ENCODE measurements at places on chromosomes 11 and 22.
A peak's percentile ranks its signal among the peaks of the same experiment; 100 is the strongest.

DNA sequence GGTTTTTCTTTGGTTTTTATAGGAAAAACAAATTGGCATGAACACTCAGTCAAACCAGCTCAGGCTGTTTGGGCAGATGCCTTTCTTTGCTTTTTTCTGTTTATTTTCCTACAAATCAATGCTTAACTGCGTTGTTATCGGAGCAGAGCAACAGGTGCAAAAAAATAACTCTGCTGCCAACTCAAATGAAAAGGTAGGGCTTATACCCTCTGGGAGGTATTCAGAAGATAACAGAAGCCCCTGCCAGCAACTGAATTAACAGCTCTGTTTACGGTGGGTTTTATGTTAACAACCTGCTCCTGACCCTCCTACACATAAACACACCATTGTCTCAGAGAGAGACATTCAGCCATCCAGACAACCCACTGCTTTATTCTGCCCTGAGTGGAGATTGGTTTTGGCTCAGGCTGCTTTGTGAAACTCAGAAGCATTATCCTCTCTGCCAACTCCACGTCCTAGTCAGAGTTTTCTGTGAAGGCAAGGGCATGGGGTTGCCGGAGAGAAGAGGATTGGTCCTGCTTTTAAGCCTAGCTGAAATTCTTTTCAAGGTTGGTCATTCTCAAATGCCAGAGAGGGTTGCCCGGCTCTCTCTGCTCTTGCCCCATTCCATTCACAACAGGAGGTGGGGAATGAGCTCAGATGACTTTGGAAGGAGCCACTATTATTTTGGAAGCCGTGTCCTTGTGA lies 11.4 kb downstream of the EHF start:
- no peak for DNase-seq

DNA sequence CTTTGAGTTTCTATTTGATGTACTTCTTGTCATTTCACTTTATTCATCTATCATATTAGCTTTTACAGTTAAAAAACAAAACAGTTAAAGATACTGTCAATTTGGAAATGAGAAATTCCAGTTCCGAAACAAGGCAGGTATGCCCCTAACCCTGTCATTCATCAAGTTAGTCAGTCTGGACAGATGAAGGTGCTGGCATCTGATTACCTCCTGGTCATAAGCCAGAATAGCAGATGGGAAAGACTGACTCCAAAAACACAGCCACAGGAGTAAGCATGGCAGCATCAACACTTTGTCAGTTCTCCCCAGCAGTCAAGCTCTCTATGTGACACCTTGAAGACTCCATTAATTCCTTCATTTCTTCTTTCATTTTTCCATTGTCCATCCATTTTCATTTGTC lies 4.3 kb downstream of the LRRC51 start:
- DNase-seq: no peak

DNA sequence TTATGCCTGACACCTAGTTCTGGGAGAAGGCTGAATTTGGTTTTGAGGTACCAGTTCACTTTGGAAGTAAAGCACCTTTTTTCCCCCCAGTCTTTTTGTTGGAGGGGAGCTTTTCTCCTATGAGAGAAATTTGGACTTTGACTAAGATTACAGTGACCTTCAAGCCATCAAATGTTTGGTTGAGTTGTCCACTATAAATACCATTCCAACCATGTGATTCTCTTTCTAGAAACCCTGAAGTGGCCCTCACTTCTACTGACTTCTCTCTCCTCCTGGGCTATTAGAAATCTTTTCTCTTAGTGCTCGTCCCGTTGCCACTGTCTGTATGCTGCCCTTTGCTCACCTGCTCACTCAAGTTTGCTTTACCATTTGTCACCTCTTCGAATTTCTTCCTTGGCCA lies 82.6 kb downstream of the TEAD1 start:
- no peak for DNase-seq

- DNase-seq: no peak
Observed at GRCh38 chr11:19713196-19714021, 772 bp downstream of the NAV2 start.

DNA sequence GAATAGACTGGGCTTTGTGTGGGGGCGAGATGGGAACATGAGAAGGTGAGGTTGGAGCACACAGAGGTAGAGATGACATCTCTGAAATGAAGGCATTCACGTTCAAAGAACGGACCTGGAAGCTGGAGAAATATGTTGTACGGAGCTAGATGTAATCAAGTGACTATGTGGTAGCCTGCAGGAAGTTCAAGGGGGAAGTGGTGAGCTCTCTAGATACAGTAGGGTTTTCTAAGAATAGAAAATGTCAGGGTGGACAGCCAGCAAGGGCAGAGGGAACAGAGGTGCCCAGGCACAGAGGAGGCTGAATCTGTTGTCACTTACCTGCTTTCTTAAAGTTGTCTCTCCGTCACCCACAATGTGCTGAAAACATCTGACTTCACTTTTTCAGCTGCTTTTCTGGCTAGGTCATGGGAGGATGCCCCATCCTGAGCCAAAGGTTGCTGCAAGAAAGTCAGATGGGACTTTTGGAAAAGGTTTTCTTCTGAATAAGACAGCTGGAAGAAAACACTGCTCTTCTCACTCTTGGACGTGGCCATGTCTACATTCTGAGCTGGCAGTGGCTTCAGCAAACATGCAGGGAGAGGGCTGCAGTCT lies 171.5 kb upstream of the B3GAT1 start:
- DNase-seq: no peak

- DNase-seq: peak; percentile 80
Observed at GRCh38 chr22:19970479-19971275, 29.1 kb upstream of the TXNRD2 start.

DNA sequence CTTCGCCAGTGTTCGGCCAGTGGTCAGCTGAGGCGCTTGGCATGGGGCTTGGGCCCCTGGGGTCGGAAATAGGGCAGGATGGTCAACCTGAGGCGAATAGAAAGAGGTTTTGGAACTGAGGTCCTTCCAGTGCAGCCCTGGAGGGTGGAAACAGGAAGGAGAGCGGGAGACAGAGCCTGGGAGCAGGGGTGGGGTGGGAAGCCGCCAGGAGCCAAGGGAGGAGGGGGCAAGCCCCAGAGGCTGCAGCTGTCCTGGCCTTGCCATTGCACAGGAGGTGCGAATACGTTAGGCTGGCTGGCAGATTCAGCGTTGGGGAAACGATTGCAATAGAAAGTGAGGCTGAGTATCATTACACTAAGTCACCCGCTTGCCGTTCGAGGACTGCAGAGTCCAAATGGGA lies 13.9 kb upstream of the KCTD17 start:
- DNase-seq: no peak

- DNase-seq: peak; percentile 85
Observed at GRCh38 chr11:118930094-118930712, 4.5 kb upstream of the BCL9L start.

- DNase-seq: no peak
Observed at GRCh38 chr11:86101493-86101892, 32.6 kb upstream of the PICALM start.

GRCh38 chr11:72078477-72078876 lies 1.9 kb downstream of the NUMA1 start:
- no peak for DNase-seq

GRCh38 chr11:30285416-30286121 lies 37.3 kb upstream of the ARL14EP start:
- no peak for DNase-seq

- DNase-seq: peak; percentile 3
Observed at GRCh38 chr22:48906216-48906835, 921.3 kb downstream of the BRD1 start.

Measured in activated naive CD4-positive, alpha-beta T cell treated with anti-CD3 and anti-CD28 coated beads, Interleukin-2, amount 50 U/mL, for 16 hours (primary cell).